ENCODE measurements at places on chromosomes 6 and 20.

GRCh38 chr6:3825331-3825831 is 23.8 kb upstream of the FAM50B start:
- DNase-seq, result no peak

DNA sequence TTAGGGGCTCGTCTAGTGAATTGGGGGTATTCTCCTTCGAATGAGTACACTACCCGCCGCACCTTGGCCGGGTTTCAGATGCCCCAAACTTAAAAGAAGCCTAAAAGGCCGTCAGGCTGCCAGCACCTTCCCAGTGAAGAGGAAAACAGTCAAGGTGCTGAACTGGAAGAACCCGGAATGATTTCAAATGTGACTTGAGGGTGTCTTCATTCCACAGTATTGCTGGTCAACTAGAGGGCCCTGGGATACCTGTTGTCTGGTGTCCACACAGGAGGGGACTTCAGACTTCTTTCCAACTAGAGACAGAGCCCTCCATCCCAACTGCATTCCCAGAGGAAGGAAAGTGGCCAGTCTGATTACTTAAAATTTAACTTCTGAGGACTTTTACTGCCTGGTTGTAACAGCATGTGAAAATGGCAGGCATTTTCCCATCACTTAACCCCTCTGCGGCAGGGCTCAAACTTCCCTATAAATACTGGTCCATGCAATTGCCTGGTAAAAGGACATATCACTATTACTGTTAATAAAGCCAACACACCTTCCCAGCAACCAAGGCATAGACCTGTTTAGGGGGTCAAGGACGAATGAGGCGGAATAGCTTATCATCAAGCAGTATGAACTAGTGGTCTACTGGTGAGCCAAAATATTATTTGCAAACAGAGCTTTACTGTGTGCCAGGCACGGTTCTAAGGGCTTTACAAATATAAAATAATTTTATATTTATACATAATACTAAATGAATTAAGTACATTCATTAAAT is 651 bp upstream of the SAMHD1 start:
- DNase-seq, result no peak

GRCh38 chr6:155448668-155449449 is 6.8 kb downstream of the NOX3 start:
- DNase-seq, result no peak

DNA sequence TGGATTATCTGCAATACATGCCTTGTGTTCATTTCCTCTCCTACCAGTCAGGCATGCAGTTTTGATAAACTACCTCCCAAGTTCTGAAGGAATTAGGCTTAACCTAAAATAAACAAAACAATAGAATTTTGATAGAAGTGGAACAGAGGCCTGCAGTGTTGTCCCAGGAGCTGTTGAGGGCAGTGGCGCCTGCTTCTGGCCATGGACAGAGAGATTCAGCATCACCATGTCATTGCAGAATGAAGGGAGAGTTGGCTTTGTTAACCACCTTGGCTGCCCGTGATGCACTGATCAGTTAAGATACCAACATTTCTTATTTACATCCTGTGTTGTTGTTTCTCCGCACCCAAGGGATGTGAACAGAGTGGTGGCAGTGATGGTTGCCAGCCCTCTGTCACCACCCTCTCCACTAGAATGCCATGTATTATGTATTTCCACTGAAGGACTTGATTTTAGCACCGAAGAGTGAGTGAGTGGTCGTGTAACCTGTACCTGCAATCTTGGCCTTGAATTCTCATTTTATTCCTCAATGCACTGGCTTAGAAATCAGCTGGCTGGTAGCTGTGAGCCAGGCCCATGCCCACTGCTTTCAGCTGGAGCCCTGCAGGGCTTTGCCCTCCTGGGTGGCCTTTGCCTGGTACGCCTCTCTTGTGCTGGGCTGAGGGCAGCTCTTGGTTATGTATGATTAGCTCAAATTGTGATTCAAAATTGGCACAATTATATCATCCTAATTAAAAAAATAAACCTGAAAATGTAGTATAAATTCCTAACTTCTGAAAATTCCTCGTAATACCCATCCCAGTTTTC is 56.5 kb downstream of the SHLD1 start:
- no peak for DNase-seq

DNA sequence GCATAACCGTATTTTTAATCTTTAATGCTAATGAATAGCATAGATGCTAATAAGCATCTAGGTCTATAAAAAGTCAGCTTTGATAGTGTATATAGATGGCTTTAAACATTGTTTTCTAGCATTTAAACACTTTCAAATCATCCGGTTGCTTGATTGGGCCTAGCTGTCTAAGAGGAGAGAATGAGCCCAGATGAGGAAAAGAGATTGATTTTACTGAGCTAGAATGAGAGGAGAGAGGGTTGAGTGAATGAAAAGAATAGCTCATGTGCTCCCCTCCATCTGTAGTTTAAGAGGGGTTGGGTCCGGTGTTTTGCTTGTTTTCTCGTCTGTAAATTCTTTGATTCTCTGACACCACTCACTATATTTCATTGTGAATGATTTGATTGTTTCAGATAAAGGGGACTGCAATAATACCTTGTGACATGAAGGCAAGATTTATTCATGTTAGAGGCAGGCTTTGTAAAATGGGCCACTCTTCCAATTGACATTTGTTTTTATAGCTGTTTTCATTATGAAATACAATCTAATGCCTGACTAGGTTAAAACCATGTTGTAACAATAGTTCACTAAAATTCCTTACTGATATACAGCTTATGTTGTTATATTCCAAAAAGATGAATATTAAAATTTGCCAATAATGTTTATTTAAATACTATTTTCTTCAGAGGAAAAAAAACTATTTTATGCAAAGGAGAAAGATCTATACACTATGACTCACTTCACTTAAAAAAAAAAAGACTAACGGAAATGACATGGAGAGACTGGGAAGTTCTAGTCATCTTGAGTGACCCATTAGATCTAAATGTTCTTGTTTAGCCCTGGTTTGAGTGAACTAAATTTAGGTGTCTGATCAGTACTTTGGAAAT is 3.2 kb downstream of the PTPN1 start:
- no peak for DNase-seq

GRCh38 chr20:61593516-61593915 is 341.5 kb downstream of the CDH4 start:
- DNase-seq, result no peak

GRCh38 chr6:134007077-134007476 is 45.3 kb downstream of the SLC2A12 start:
- DNase-seq, result no peak

GRCh38 chr6:53565886-53566285 is 21.0 kb upstream of the GCLC start:
- no peak for DNase-seq

DNA sequence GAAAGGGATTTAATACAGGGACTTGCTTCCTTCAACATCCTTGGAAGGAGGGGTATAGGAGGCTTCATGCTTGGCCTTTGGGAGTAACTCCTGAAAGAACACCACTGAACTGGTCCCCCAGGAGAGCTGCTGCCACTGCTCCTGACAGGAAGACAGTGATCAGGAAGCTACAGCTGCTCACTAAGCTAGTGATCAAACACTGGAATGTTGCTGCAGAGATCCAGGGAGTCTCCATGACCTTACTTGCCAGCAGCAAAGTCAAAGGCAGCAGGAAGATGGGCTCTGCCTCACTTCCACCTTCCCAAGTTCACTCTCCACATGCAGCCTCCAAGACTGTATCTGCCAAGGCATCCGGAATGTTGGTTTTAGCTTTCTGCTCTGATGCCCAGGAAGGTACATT is 31.8 kb downstream of the PIM1 start:
- DNase-seq, result no peak

DNA sequence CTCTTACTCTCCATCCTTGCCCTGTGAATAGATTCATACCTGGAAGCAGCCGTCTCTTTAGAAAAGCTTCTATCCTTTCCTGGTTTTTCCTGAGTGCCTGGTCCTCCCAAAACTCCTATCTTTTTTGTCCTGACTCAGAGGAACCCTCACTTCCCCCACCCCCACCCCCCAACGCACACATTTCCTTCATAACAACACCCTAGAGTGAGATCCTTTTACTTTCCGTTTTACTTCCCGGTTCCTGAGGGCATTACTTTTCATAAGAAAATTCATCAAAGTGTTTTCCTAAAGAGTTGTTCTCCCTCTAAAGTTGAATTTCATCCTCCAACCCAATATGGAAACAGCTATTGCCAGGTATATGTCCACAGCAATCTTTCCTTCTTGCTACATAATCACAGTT is 327.0 kb downstream of the NRN1 start:
- no peak for DNase-seq

- no peak for DNase-seq
These were observed 379.5 kb upstream of the POU3F2 start for GRCh38 chr6:98454809-98455322.

DNA sequence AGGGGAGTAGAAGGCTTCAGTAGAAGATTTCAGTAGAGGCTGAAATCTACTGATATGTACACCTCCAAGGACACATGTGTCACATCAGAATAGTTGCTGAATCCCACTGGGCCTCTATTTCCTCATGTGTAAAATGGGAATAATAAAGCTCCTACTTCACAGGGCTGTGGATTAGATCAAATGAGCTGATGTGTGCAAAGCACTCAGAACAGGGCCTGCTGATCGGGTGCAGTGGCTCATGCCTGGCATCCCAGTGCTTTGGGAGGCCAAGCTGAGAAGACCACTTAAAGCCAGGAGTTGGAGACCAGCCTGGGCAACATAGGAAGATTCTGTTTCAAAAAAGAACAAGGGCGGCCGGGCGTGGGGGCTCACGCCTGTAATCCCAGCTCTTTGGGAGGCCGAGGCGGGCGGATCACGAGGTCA is 8.1 kb upstream of the AP5S1 start:
- no peak for DNase-seq

GRCh38 chr6:170134471-170135440 is 156.1 kb downstream of the DLL1 start:
- DNase-seq, result no peak

Data from HFF-Myc (cell line).